ENCODE measurements at places on chromosomes 11 and 22.

DNA sequence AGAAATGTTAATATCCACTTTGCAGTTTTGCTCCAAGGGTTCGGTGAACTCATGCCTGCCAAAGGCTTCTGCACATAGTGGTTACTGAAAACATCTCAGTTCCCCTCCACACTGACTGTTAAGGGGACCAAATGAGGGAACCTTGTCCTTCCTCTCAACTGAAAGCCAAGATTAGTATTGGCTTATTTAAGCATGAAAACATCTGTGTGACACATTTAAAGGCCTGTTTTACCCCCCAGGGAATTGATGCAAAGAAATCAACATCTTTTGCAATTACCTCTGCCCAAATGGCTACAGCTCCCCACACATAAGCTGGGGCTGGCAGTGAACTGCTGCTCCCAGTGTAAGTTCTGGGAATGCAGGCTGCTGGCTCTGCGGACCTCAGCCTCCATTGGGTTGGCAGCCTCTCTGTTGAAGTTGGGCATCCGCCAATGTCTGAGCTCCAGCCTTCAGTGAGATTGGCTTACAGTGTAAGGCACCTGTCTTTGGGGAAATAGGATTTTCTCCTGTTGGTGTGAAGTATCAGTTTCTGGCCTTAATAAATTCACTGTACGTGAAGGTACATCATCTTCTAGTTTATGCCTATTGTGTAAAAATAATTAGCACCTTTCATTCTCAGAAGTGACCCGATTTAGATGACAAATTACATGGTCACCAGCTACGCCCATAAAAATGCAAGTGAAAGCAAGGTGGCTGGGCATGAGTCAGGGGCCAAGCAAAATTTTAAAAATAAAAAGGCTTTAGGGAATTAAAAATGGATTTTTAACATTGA, 213.4 kb upstream of the SYN3 start:
- no peak for DNase-seq

DNA sequence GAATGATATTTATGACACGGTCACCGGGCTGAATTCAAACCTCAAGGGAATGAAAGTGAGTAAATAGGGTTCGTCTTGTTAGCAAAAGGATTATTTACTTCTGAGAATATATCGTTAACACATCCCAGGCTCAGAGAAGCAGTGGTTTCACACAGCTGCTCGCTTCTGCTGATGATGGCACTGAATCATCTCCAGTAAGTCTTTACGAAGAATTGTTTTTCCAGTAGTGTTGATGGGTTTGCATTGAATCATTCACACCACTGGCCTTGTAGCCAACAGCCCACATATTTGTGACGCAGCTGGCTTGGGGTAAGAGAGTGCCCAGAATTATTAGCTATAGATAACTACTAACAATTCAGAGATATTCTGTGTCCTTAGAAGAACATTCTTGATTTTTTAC, 236.3 kb downstream of the CADM1 start:
- peak; percentile 31 for DNase-seq

DNA sequence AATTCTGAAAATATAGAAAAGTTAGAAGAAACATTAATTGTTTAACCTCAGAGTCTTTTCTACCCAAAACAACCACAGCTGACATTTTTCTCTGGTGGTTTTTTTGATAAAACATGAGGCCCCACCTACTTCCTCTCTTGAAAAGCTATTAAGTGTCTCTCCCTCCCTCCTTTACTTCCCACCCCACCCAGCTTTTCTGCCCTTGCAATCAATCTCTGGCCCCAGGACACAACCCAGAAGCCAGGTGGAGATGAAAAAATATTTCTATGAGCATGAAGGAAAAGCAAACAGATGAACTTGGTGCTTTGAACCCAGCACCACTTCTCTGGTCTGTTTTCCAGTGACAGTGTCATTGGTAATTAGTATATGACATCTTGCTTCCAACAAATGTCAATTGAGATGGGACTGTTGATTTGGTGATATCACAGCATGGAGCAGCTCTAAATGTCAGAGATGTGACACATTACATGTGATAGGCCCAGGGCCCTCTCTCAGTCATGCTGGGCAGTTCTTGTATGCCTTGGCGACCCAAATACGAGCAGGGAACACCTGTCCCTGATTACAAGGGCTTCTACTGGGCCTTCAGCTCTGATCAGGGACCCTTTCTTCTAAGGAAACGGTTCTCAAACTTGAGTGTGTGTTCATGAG, 23.9 kb upstream of the TMPRSS13 start:
- DNase-seq: peak; percentile 70

- DNase-seq: no peak
Measured at GRCh38 chr11:133078012-133078411, 454.3 kb downstream of the OPCML start.

GRCh38 chr22:42528591-42529307, 9.2 kb upstream of the RRP7A start:
- DNase-seq: no peak

DNA sequence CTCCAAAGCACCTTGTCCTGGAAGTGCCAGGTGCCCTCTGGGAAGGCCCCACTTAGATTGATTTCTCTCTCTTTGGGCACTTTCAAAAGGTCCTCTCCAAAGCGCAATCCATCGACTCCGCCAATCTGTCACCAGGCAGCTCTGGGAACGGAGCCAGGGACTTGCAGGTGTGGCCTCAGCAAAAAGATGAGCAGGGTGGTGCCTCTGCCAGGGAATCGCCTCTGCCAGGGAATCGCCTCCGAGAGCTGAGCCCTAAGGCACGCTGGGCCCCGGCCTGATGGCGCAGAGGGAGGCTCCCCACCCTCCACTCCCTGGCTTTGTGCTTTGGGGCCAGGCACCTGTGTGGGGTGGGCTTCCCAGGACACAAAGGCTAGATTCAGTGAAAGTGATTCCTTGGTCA, 1391.3 kb downstream of the TBC1D22A start:
- DNase-seq: no peak

DNA sequence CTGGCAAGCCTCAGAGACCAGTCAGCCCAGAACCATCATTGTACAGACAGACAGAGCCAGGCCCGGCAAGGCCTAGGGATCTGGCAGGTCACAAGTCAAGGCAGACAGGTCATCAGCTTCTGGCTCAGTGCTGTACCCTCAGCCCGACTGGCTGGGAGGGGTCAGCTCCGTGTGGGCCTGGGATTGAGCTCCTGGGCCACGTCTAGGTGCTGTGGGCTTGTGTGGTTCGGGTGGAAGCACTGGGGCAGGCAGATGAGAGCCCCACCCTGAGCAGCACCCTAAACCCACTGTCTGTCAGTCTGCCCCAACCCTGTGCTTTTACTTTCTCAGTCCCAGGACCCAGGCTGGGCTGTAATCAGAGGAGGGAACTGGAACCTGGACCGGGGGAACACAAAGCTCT, 26.9 kb upstream of the P2RY2 start:
- DNase-seq: no peak

DNA sequence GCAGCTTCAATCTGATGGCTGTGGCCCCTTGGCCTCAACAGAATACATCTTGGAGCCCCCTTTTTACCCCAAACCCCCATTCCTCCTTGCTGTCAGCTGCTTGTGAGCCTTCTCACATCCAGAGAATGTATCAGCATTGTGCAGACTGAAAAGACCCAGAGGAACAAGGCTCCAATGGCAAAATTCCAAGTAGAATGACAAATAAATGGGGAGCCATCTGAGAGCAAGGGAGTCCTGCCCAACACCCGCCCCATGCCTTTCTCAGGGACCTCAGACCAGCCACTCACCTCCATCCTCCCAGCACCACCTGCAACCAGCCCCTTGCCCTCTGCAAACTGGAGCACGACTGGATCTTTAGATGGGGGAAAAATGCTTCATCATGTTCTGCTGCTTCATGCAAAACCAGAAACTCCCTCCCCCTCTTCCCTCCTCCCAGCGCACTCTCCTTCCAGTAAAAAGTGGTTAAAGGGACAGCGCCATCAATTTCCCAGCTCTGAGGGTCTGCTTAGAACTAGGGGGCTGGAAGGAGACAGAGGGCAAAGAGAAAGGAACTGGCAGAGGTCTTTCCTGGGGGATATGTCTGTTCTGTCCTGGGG, 2.2 kb upstream of the NEFH start:
- DNase-seq: no peak

DNA sequence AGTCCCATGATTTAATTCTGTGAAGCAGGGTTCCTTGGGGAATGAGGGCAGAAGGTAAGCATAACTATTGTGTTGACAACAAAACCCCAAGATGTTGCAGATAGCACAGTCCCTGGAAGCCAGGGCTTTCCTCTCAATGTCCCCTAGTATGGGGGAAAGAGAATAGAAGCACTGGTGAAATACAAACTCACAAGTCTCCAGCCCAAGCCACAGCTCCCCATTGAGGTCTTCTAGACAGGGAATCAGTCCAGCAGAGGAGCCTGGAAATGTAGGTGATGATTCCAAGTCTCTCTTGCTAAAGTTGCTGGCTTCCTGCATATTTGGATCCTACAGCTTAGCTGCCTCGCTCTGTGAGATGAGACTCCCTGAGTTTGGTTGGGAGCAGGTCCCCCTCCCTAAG, 31.7 kb upstream of the DRD2 start:
- DNase-seq: no peak

DNA sequence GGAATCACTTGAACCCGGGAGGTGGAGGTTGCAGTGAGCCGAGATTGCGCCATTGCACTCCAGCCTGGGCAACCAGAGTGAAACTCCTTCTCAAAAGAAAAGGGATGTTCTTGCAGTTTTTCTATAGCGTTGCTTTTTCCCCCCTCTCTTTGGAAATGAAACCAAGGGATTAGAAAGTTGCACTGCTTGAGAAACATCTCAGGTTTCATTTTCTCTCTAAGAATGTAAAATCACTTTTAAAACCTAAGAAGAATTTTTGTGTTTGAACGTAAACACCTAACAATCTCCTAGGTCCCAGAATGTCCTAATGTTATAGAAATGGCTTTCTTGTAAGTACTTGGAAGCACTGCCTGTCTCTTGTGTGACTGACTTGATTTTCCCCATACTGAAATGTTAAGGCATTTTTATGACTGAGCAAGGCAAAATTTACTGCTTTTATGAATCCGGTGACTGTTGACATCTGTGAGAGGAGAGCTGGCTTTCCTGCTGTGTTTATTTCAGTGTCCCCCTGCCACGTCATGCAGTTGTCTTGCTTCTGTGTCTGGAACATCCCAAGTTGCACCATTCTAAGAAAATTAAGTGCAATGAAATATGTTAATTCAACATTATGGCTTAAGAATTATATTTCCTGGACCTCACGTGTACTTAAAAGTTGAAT, 37.7 kb downstream of the NF2 start:
- no peak for DNase-seq

- no peak for DNase-seq
Measured at GRCh38 chr22:32618441-32619140, 144.0 kb downstream of the FBXO7 start.

GRCh38 chr11:110453684-110454354, 24.1 kb downstream of the FDX1 start:
- DNase-seq: no peak

DNA sequence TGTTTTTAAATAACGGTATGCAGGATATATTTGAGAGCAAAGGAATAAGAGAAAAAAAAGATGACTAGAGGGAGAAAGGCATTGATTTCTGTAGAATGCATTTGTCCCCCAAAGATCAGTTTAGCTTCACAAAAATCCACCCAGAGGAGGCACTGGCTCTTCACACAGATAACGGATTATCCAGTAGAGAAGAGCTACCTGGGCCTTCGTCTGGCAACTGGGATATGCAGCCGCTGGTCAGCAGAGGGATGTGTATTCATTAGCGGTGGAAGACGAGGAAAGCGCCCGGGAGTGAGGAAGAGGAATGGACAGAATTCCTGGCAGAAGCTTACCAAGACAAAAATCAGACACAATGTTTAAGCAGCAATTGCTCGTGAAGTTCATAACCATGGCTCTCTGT, 5.6 kb upstream of the WT1 start:
- no peak for DNase-seq

DNA sequence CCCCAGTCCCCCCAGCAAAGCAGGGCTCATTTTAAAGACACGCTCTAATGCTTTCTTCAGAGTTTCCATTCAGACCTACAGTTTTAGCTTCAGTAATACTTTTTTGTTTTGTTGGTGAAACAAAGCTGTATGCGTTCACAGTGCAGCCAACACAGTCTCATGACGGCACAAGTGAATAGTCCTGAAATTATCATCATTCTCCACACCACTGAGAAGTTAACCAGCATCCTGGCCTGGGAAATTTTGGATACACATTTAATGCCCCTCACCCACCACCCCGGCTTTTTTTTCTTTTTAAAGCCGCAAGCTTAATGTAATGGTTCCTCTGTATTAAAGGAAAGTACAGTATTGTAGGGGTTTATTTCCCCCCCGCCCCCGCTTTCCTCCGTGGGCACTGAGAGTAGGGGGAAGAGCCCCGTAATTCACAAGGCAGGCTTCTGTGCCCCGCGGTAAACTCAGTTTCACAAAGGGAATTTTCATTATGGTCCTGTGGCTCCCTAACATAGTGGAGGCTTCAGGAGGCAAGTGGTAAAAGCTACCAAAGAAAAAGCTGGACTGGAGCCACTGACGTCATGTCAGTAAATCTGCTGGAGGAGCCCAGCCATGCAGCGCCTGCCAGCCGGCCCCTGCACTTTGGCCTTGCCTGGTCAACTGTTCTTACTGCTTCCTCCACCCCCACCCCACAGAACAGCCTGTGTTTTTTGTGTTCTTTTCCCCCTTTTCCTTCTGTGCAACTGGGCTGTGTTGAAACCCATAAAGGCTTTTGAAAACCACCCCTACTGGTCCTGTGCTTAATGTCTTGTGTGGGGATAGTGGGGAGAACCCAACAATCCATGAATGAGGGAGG, 18.2 kb downstream of the TEAD1 start:
- DNase-seq: no peak

- no peak for DNase-seq
Measured at GRCh38 chr22:48240935-48241230, 1478.4 kb downstream of the TBC1D22A start.

DNA sequence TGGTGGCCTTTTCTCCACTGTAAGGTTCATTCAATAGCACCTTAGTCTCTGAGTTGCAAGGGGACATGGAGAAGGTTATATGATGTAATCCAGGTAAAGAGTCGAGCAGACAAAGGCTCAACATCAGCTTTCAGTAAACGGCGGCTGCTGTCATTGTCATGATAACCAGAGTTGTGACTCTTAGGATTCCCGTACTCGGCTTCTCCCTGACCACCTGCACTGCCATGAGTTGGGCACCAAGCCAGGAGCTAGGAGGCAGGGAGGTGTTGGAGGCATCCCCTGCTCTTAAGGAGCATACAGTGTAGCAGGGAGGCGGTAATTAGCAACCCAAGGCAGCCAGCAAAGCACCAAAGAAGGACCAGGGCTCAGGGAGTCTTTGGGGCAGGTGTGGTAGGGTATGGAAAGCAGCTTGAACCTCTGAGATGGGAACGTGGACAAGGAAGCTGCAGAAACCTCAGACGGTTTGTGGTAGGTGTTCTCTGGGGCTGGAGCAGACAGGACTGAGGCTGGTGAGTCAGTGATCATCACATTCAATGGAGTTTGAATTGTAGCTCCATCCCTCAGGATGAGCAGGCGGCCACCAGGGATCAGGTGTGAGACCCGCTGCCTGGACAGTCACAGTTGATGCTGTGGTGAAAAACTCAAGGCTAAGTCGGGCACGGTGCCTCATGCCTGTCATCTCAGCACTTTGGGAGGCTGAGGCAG, 31.7 kb downstream of the LIF start:
- DNase-seq: no peak
